ENCODE measurements at places on chromosomes 5 and 9.

DNA sequence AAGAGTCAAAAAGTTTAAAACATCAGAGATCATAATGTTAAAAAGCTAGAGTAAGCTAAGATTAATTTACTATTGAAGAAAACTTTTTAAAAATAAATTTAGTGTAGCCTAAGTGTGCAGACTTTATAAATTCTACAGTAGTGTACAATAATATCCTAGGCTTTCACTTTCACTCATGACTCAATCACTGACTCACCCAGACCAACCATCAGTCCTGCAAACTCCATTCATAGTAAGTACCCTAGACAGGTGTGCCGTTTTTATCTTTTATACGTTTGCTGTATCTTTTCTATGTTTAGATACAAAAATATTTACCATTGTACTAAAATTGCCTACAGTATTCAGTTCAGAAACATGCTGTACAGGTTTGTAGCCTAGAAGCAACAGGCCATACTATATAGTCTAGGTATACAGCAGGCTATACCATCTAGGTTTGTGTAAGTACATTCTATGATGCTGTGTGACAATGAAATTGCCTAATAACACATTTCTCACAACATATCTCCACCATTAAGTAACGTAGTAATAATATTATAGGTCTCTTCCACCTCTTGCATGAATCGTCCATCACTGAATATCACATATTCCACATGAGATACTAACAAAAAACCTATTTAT, 59.2 kb downstream of the MEGF9 start:
- no peak for DNase-seq

DNA sequence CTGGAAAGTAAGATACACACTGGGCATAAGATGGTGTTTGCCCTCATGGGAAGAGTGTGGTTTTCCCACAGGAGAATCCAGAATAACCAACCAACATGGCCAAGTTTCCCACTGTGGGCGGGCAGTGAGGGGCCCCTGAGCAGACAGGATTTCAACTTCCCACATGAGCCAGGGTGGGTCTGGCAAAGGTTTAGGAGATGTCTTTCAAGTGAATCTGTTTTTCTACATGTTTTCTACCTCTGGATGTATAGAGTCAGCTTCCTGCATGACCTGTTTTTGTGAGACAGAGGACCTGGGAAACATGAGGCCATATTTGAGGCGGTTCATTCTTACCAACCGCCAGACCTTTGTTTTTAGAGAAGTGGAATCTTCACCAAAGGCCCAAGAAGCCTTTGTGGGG, 100.5 kb downstream of the TLE4 start:
- DNase-seq = no peak

- no peak for DNase-seq
Measured at GRCh38 chr5:101966476-101966875, 329.6 kb downstream of the SLCO4C1 start.

DNA sequence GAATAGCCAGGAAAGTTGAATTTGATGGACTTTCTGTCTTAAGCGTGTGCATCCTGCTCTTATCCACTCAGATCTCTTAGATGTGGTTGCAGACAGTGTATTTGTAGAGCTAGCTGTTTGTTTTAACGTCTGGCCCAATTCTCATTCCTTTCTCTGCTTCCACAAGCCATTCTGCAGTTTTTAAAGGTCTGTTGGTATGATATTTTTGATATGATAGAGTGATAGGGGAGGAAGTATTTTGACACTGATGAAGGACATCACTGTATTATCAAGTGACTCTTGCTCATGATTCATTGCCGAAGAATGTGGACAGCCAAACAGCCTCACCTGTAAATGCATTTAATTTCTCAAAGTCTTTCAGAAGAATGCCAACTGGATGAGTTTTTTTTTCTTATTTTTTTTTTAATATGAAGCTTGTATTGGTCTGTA, 4.5 kb downstream of the TJP2 start:
- DNase-seq = no peak

- no peak for DNase-seq
Measured at GRCh38 chr9:6356441-6356840, 28.3 kb downstream of the TPD52L3 start.

GRCh38 chr5:8952147-8952546, 593.7 kb downstream of the SEMA5A start:
- DNase-seq = no peak

- peak; percentile 4 for DNase-seq
Measured at GRCh38 chr5:1033606-1034420, 25.2 kb downstream of the NKD2 start.

DNA sequence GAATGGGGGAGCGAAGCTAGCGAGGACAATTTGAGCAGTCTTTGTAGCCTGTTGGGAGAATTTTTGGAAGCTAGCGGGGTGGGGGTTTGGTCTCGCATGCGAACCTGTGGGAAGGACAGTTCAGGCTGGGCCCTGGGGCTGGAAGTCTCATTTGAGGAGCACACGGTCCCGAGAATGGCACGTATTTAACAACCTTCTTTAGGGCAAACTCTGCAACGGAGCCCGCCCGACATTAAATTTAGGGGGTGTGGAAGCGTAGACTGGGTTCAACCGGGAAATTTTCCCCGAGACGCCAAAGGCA, 35.2 kb upstream of the NFIB start:
- DNase-seq = no peak

DNA sequence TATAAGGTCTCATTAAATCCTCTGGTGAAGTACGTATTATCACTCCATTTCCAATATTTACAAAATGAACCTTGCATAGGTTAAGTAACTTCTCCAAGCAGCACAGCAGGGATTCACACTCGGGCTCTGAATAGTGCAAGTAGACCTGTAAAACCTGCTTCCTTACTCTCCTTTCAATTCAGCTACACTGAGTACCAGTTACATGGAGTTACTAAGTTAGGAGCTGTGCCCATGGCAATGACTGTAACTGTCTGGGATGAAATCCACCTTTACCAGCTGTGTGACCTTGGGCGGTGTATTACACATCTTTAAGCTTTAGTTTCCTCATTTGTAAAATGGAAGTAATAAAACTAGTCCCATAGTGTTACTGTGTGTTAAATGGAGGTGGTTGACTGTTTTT, 15.9 kb upstream of the MOB3B start:
- peak; percentile 64 for DNase-seq

- peak; percentile 25 for DNase-seq
Measured at GRCh38 chr9:123251741-123252140, 16.6 kb downstream of the STRBP start.

GRCh38 chr5:108523360-108523759, 141.5 kb upstream of the FBXL17 start:
- DNase-seq = no peak

GRCh38 chr5:54985301-54986268, at the start of gene ESM1:
TSS of gene ESM1 (minus strand) at chr5:54985593. CDS start at chr5:54985517, 76 bp downstream.
- DNase-seq = no peak

DNA sequence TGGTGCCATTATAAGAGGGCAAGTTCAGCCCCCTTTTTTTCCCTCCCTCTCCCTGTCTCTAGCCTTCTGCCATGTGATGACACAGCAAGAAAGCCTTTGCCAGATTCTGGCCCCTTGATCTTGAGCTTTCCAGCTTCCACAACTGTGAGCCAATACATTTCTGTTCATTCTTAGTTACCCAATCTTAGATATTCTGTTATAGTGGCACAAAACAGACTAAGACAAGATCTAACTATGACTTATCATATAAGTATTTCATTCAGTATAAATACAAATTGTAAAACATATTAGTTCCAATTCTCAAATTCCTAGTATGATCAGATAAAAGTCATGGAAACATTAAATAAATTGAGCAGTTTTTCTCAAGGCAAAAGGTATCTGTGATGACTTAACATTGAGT, 276.3 kb downstream of the COX7C start:
- no peak for DNase-seq

GRCh38 chr9:69198521-69199220, 24.6 kb downstream of the TJP2 start:
- no peak for DNase-seq

- no peak for DNase-seq
Measured at GRCh38 chr9:96781552-96781951, 3.7 kb upstream of the ZNF510 start.

- DNase-seq = no peak
Measured at GRCh38 chr9:72930828-72931227, 22.0 kb downstream of the ALDH1A1 start.

DNA sequence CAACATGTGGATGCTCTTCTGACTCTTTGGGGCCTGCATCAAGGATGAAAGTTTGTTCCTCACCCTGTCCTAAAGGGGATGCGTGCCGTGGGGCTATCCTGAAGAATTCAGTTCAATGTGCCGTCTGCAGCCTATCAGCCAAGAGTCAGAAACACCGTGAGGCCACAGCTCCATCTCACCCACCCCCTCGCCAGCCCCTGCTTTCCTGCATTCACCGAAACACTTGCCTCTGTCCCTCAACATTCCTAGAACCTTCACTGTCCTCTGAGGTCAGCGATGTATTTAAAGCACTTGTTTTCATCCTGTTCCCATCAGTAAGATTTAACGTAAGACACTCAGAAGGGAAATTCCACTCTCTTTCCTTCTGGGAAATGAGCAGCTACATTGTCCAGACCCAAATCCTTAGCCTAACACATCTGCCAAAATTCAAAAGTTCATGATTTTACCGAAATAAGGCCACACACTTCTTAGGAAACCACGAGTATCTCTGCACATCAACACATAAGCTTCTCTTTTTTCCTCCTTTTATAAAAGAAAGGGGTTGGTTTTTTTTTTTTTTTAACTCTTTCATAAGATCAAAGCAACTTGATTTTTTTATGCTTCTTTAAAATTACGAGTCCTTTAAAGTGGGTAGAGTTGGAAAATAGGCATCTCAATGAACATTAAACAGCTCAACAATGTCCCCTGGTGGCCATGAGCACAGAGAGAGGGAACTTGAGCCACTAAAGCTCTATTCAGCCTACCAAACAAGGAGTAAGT, 100.7 kb downstream of the SUSD1 start:
- DNase-seq = peak; percentile 76

GRCh38 chr5:172442592-172442991, 11.7 kb downstream of the SH3PXD2B start:
- DNase-seq = no peak

DNA sequence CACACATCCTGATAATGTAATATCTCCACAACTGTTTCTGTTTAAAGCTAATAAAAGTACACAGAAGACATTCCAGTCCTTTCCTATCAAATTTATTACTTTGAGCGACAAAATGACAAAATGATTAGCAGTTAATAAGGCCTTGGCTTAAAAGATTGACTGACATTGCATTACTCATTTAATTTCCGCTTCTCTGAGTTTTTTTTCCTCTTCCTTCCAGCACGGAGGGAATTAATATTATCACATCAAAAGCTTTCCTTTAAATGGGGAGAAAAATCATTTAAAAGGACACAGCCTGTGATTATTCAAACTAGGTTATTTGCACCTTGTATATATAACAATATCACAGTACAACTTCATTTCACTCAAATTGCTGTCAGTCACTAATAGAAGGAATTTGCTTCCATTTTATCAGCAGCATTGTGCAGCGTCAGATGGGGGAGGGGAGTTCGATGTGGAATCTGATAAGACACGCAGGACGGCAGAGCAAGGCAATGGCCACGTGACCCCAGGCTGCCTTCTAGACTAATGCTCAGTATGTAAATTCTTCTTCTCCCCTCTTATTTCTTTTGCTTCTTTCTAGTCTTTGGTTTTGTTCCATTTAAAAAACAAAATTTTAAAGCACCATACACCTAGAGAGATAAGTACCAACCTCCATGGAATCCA, 400.5 kb downstream of the IRX1 start:
- no peak for DNase-seq

GRCh38 chr5:150600616-150601490, 39.6 kb upstream of the SYNPO start:
- no peak for DNase-seq
